MV-4-11 (cell line): ENCODE measurements at places on chromosomes 4 and X.

GRCh38 chrX:70292788-70293187 lies 2.9 kb downstream of the KIF4A start:
- no peak for DNase-seq

DNA sequence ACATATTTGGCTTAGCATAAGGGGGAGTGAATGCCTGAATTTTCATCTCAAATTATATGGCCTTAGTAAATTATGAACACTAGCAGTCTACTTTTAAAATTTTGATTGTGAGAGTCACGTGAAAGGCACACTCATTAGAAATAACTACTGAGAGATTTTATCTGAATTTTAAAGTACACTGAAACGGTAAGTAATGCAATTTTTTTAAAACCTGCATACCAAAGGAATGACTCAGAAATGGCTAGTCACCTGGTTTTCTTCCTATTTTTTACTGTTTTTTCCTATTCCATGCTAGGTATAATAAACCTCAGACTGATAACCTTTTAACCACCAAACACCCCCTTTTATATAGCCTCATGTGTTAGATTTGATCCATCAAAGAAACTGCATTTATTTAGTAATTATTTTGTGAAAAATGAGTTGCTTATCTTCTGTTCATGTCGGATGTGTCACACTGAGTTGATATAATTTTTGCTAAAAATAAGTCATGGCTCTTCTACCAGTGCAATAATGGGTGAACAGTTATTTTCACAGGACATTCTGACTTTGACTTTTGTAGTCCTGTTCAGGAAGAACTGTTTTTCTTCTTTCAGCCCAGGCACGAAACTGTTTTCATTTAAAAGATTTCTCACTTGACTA lies 40.4 kb downstream of the CPEB2 start:
- DNase-seq = no peak

DNA sequence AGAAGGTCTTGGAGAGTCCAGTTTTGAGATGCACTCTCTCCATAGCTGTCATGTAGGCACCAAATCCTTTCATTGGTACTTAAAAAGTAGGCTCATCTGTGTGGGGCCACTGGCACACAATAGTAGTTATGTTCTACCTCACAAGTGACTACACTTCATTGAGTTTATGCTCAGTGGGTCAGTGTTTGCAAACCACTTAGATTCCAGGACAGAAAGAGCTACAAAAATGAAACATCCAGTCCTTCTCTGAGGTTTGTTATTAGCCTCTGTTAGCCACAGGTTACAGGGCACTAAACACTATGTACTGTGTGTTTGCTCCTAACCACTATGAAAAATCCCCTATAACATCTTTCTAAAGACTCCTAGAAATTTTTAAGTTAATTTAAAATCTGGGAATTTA lies 13.8 kb downstream of the RAB28 start:
- DNase-seq = no peak

- DNase-seq = no peak
Observed at GRCh38 chr4:155846929-155847328, 19.1 kb downstream of the ASIC5 start.

GRCh38 chr4:145388043-145388442 lies 93.6 kb upstream of the SMAD1 start:
- DNase-seq = no peak

- DNase-seq = no peak
Observed at GRCh38 chr4:8053688-8054449, 104.7 kb downstream of the ABLIM2 start.

GRCh38 chrX:46561824-46562657 lies 11.5 kb upstream of the CHST7 start:
- DNase-seq = peak; percentile 87

GRCh38 chrX:51876441-51876840 lies 17.0 kb upstream of the MAGED1 start:
- no peak for DNase-seq

GRCh38 chr4:143667461-143667860 lies 33.0 kb downstream of the FREM3 start:
- peak; percentile 13 for DNase-seq

DNA sequence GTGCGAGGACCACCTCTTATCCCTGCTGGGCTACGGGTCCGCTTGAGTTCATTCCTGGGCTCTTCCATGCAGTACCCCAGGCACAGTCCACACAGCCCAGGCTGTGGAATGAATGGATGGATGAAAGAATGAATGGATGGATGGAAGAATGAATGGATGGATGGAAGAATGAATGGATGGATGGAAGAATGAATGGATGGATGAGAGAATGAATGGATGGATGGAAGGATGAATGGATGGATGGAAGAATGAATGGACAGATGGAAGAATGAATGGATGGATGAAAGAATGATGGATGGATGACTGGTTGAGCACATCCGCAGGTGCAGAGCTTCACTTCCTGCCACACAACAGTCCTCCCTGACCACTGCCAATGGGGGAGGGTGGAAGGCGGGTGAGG lies 28.2 kb downstream of the ACOX3 start:
- no peak for DNase-seq

DNA sequence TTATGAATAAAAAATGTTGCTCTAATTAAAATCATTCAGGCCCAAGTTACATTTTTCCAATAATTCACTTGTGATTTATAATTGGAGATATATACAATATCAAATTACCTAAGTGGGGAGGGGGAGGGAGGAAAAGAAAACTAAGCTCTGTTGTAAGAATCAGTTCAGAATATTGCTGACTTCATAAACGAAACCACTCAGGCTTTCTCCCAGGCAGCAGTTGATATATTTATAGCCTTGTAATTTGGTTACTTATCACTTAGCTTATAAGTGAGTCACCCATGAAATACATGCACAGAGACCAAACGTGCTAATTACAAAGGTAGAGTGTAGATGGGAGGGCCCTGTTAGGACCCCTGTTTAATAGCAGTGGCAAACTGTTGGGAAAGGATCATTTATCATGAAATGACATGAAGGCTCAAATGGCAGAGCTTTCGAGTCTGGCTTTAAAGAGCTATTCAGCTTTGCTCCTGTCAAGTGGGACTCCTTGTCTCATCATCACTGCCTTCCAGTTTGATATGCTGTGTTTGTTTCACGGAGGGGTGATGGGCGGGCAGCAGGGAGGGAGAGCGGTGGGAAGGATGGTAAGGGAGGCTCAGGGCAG lies 105.6 kb upstream of the PGRMC2 start:
- DNase-seq = peak; percentile 79

GRCh38 chrX:33339219-33339618 lies 127.9 kb upstream of the DMD start:
- DNase-seq = no peak

GRCh38 chr4:139266208-139266582 lies 13.8 kb downstream of the MGARP start:
- DNase-seq = no peak

- DNase-seq = peak; percentile 9
Observed at GRCh38 chrX:114344756-114345349, 239.0 kb upstream of the HTR2C start.

GRCh38 chr4:148961526-148961925 lies 519.3 kb upstream of the NR3C2 start:
- DNase-seq = no peak

DNA sequence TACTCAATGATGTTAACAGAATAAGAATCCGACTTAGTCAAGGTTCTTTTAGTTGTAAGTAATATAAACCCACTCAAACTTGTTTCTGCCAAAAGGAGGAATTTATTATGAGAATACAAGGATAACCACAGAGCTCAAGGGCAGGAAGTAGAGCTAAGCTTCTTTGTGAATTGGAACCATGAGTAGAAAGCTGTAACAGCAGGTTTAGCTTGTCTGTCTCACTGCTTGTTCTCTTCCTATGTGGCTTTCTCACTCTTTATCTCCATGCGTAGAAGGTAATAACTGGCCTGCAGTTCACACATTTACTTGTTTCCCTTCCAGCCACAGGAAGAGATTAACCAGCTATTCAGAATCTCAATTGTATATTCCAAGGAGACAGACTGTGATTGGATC lies 378.3 kb downstream of the PPP1R2C start:
- no peak for DNase-seq

- no peak for DNase-seq
Observed at GRCh38 chrX:41258871-41259270, 75.1 kb upstream of the DDX3X start.

- DNase-seq = no peak
Observed at GRCh38 chr4:36348403-36348938, 67.1 kb downstream of the DTHD1 start.

GRCh38 chr4:156476359-156476758 lies 495.2 kb downstream of the PDGFC start:
- no peak for DNase-seq

DNA sequence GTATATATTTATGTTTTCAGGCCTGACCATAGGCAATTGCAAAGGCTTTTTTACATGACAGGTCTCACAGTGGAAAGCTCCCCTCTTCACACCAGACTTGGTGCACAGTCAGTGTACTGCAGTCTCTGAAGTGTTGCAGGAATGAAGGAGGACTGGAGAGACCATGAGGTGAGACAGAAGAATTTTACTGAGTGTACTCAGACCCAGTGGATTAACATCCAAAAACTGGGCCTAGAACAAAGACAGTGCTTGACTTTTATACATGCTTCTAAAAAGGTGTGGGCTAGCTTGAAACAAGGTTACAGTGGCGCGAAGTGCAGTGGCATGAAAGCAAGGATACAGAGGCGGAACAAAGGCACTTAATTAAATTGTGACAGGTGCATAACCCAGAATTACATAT lies 822.9 kb downstream of the RAPGEF2 start:
- no peak for DNase-seq

GRCh38 chr4:40840985-40841571 lies 91.3 kb downstream of the NSUN7 start:
- DNase-seq = peak; percentile 79

- no peak for DNase-seq
Observed at GRCh38 chr4:139963708-139964107, 190.3 kb downstream of the MAML3 start.

- peak; percentile 32 for DNase-seq
Observed at GRCh38 chrX:120736989-120737388, 107.1 kb upstream of the C1GALT1C1 start.

- no peak for DNase-seq
Observed at GRCh38 chr4:26369581-26369980, 48.8 kb downstream of the RBPJ start.

GRCh38 chr4:100566396-100566795 lies 48.6 kb upstream of the EMCN start:
- DNase-seq = peak; percentile 44

DNA sequence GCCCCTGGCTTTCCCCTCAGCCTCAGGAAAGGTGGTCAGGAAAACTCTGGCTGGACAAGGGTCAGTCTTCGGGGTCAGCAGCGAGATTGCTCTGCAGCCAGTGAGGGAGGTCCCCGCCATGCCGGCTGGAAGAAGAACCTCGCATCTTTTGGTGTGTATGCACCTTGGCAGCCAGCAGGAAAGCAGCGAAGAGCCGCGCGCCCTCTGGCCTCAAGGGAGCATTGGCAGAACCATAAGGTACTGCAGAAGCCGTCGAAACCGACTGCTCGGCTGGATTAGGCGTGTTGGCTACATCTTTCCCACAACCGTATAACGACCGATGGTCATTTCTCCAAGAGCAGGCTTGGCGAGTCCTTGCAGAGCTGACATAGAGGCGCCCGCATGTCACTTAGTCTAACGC lies 48.3 kb downstream of the GPR143 start:
- no peak for DNase-seq

DNA sequence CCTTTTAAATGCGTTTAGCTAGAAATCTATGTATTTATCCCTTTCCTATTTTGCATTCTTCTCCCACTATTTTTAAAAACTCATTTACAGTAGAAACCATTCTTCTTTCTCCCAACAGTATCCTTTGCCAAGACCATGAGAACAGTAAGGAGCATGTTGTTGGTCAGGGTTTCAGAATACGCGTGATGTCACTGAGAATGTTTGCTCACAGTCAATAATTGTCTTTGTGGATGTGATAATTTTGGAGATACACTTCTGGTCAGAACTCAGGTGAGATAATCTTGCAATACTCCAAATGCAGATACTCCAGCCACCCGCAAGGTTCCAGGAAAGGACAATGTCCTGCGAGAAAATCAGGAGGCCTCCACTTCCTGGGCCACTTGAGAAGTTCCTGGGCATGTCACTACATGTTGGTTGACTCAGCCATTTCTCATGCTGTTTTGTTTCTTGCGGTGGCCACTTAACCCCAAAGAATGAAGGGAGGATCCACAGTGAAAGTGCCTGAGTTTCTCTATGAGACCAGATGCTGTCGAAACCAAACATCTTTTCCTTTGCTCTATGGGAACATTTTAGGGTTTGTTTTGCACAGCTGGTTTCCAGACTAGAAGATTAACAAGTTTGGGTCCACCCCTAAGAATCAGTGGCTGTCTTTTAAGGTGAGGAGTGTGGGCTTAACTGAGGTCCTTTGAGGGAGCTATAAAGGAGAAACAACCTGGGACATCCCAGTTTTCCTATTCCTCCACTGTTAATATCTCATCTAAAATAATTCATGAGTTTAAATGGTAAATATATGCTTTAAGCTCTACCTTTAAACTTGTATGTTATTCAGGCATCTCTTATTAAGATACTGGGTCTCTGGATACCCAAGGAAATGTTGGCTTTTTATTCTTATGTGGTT lies 116.0 kb downstream of the SOWAHB start:
- DNase-seq = peak; percentile 90

DNA sequence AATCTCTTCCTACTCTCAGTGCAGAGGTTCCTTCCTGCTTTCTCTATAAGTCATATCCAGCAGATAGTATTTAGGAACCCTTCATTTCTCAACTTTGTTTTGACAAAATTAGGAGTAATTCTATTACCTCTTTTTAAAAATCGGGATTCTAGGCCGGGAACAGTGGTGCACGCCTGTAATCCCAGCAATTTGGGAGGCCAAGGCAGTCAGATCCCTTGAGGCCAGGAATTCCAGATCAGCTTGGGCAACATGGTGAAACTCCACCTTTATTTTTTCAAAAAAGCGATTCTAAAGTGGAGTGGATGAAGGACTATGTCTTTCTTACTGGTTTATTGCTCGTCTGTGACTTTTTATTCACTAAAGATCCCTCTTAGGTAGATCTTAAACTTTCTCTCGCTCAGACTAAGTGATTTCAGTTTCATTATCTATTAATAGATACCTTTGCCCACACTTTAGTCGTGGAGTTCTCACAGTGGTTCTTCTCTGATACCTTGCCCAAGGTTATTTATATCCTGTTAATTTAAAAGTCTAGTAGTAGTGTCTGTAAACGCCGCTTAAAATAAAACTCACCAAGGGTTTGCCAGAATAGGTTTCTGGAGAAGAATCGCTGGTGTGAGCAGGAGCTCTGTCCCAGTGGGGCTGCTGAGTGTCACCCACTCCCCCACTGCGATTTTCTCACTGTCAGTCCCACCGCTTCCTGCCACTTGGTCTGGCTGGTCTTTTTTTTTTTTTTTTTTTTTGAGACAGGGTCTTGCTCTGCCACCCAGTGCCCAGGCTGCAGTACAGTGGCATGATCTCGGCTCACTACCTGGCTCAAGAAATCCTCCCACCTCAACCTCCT lies 27.0 kb upstream of the TMEM131L start:
- DNase-seq = no peak

GRCh38 chrX:115690511-115691216 lies 129.7 kb downstream of the PLS3 start:
- no peak for DNase-seq

- no peak for DNase-seq
Observed at GRCh38 chr4:187236209-187236890, 512.7 kb upstream of the FAT1 start.
